ENCODE measurements at places on chromosomes 2 and 18.

DNA sequence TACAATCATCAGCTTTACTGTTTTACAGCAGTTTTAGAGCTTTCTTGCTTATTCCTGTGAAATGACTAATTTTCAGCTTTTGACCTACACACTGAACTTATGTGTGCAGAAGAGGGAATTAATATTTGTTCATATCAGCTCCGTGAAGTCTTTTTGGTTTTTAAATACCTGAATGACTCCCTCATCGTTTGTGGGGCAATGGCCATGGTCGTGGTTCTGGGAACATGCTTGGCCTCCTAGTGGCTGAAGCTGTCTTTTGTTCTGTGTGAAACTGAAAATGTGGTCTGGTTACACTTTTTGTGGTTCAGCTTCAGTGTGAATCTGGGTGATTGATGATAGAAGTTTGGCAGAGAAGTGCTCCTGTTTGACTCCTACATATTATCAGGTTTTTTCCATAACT lies 408.1 kb downstream of the THSD7B start:
- no peak for DNase-seq

DNA sequence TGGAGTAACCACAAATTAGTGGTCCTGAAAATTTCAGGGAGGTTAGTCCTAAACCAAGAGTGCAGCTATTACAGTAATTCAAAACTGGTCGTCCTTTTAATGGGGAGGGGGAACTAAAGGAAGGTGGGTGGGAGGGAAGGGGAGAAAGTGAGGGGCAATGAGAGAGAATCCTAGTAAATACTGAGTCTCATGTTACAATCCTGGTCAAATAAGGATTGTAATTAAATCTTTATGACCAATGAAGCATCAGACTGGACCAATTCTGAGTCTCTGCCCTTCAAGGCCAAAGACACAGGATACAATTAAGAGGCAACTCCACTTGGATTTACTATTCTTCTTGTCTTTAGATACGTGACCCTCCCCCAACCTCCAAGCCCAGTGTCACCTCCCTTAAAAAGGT lies 262.9 kb downstream of the BCL11A start:
- no peak for DNase-seq

DNA sequence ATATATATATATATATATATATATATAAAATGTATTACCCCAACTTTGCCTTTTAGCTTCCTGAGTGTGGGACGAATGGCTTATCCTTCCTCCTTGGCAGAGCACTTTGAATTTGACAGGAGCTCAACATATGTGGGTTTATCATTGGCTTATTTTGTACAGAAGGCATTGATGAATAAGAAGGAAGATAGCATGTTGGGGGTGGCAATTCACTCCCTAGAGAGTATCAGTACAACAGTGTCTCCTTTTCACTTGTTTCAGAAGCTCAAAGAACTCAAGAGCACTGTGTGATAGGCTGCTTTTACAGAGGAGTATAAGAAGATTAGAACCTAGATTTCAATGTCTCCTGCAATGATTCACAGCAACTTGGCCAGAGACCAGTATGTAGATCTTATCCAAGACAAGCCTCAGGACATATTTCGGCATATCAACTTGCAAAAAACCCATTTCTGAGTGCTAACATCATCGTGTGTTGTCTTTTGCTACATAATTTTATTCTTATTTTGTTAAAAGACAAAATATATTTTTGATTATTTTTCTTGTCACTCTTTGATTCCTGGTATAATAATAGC lies 345.8 kb downstream of the SOCS6 start:
- DNase-seq, result no peak

- no peak for DNase-seq
Observed at GRCh38 chr2:241118737-241119505, 16.8 kb upstream of the MTERF4 start.

DNA sequence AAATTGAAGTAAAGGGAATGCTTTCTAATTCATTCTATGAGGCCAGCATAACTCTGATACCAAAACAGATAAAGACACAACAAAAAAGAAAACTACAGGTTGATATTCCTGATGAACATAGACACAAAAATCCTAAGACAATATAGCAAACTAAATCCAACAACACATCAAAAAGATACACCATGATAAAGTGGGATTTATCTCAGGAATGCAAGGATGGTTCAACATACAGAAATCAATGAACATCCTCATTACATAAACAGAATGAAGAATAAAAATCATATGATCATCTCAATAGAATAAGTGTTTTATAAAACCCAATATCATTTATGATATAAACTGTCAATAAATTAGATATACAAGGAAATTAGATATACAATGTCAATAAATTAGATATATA lies 65.7 kb downstream of the ZSWIM2 start:
- DNase-seq, result no peak

GRCh38 chr18:3452750-3453539 lies 3.0 kb downstream of the TGIF1 start:
- DNase-seq, result no peak

DNA sequence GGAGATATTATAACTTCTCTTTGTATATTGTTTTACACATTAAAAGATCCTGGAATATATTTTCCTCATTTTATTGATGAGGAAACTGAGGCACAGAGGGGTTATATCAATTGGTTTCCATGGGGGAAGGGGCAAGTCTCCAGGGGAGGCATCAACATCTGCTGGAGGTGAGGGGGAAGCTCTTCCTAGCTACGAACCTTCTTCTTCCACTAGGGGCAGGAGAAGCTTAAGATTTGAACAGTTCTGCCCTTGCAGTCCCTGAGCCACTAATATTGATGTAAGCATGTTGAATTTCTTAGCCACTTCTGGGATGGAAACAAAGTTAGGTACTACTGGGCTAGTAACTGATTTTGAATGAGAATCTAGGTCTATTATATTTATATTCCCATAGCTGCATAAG lies 140.1 kb upstream of the AQP4 start:
- no peak for DNase-seq

- no peak for DNase-seq
Observed at GRCh38 chr2:96138179-96139145, at the start of gene ASTL. ASTL (minus strand) TSS chr2:96138502; CDS start chr2:96138436, 66 bp downstream.

DNA sequence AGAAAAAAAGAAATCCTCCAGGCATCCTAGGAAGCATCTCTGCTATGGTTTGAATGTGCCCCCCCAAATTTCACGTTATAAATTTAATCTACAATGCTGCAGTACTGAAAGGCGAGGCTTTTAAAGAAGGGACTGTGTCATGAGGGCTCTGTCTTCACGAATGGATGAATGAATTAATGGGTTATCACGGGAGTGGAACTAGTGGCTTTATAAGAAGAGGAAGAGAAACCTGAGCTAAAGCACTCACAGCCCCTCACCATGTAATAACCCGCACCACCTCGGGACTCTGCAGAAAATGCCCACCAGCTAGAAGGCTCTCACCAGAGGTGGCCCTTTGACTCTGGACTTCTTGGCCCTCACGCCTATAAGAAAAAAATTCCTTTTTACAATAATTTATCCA lies 27.6 kb downstream of the RNU4ATAC start:
- no peak for DNase-seq

GRCh38 chr2:11508279-11508678 lies 25.6 kb upstream of the GREB1 start:
- DNase-seq, result no peak

GRCh38 chr2:182650704-182651103 lies 65.4 kb upstream of the DNAJC10 start:
- no peak for DNase-seq

DNA sequence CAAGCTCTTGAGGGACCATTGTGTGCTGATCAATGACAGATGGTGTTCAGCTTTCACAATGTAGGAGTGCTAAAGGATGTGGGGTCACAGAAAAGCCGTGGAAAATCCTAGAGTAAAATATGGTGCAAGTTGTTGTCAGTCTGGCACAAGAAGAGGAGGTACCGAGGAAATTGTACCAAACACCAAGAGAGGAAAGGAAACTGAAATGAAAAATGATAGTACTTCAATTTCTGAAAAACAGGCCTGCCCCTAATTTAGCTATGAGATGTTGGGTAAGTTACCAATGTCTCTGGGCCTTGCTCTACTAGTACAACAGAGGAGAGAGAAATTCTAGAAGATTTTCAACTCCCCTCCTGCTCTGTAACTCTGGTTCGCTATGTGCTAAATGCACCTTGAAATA lies 78.8 kb upstream of the PELI1 start:
- DNase-seq, result no peak

- DNase-seq, result no peak
Observed at GRCh38 chr2:138123741-138124140, 159.5 kb downstream of the HNMT start.

GRCh38 chr2:242034996-242035814 lies 165.7 kb downstream of the RTP5 start:
- no peak for DNase-seq
